Thoracic aorta (tissue), 2 donors: ENCODE measurements at places on chromosomes 6 and 20. TPM values are rescaled to one million over a fixed set of nuclear protein-coding genes. Genes with fewer than 3 reads are reported as not detected.
A peak's percentile ranks its signal among the peaks of the same experiment; 100 is the strongest.

The MYH7B gene
- 0.14 TPM for total RNA-seq

DNA sequence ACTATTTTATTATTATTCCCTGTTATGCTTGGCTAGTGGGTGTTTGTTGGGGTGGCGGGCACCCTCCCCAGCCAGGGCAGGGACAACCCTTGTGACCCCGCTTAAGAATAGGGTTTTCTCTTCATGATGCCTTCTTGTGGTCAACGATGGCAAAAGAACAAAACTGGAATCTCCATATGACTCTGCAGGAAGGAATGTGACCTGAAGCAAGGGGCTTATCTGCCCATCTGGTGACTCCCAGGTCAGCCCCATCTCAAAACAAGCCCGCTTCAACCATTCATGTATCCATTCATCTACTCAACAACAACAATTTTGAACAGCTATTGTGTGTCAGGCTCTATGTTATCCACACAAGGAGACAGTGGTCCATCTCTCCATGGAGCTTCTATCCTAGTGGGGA lies 30.9 kb upstream of the TGM6 start:
- no peaks in the 10 kb centered on the region for H3K4me1 ChIP-seq
- no peaks in the 10 kb centered on the region for H3K36me3 ChIP-seq
- no peak for DNase-seq
- no peak overlapping the region for H3K27ac ChIP-seq

- DNase-seq, result no peak
- H3K36me3 ChIP-seq, result no peaks in the 10 kb centered on the region
- H3K4me1 ChIP-seq, result no peaks in the 10 kb centered on the region
- H3K4me3 ChIP-seq, result no peak overlapping the region
Measured at GRCh38 chr6:84019842-84020211, 13.7 kb upstream of the MRAP2 start.

The ADTRP gene
- total RNA-seq, result not detected

GRCh38 chr6:73203098-73203497 lies 22.2 kb downstream of the KHDC1L start:
- no peaks in the 10 kb centered on the region for H3K36me3 ChIP-seq
- no peaks in the 10 kb centered on the region for H3K4me1 ChIP-seq
- no peak overlapping the region for H3K4me3 ChIP-seq
- H3K27ac ChIP-seq, result no peak overlapping the region
- no peaks in the 10 kb centered on the region for H3K27me3 ChIP-seq

DNA sequence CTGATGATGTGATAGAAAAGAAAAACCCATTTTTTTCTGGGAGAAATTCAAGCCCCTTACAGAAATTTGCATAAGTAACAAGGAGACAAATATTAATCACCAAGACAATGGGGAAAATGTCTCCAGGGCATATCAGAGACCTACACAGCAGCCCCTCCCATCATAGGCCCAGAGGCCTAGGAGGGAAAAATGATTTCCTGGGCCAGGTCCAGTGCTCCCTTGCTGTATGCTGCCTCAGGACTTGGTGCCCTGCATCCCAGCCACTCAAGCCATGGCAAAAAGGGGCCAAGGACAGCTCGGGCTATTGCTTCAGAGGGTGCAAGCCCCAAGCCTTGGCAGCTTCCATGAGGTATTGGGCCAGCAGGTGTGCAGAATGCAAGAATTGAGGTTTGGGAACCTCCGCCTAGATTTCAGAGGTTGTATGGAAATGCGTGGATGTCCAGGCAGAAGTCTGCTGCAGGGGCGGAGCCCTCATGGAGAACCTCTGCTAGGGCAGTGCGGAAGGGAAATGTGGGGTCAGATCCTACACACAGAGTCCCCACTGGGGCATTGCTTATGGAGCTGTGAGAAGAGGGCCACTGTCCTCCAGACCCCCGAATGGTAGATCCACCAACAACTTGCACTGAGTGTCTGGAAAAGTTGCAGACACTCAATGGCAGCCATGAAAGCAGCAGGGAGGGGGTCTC lies 7.6 kb upstream of the DBNDD2 start:
- no peak overlapping the region for H3K27ac ChIP-seq
- no peaks in the 10 kb centered on the region for H3K27me3 ChIP-seq
- no peaks in the 10 kb centered on the region for H3K4me1 ChIP-seq
- DNase-seq, result no peak
- no peaks in the 10 kb centered on the region for H3K36me3 ChIP-seq

GRCh38 chr6:1610497-1611321 lies 994 bp downstream of the FOXC1 start:
- peaks cover 29% of the 10 kb centered on the region for H3K36me3 ChIP-seq
- H3K4me1 ChIP-seq, result peaks cover 5% of the 10 kb centered on the region
- no peaks in the 10 kb centered on the region for H3K27me3 ChIP-seq
- DNase-seq, result no peak
- H3K27ac ChIP-seq, result peak overlapping the region; percentile 97
- H3K4me3 ChIP-seq, result peak overlapping the region; percentile 81

The COL21A1 gene
- 53.7 TPM for total RNA-seq

The C20orf204 gene
- 0.81 TPM for total RNA-seq
